ENCODE measurements at places on chromosomes 5 and 9.

GRCh38 chr5:62306323-62306895 is 403 bp downstream of the KIF2A start:
- peak; percentile 36 for DNase-seq

- no peak for DNase-seq
Measured at GRCh38 chr5:33309068-33309467, 131.7 kb upstream of the TARS1 start.

- DNase-seq = no peak
Measured at GRCh38 chr9:117245175-117245829, 169.6 kb downstream of the ASTN2 start.

DNA sequence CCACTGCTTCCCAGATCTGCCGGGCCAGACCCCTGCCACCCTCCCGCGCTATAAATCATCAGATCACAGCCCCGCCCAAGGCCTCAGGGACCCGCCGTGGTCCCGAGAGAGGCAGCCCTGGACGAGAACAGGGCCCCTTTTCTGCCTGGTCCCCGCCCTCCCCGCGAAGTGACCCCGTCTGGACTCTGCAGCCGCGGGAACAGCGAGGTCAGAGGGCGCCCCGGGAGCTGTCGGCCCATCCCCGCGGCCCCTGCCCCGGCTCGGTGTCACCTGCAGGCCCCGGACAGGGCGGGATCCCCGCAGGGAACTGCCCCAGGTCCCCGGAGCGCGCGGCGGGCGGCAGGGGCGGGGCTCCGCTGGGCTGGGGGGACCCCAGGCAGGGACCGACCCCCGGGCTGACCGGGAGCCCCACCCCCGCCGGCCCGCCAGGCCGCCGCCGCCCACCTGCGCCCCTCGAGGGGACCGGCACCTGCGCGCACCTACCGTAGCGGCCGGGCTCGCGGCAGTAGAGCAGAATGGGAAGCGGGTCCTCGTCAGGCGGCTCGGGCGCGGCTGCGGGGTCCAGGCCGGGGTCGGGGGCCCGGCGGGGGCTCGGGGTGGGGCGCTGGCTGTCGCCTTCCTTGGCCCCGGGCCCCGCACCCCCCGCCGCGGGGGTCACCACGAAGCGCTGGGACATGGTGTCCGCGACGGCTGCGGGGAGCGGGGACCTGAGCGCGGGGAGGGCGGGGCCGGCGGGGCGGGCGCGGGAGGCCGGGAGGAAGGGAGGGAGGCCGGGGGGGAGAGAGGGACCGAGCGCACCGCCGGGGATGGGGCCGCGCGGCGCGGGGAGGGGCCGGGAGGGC is 43.5 kb upstream of the SLC12A7 start:
- DNase-seq = no peak

DNA sequence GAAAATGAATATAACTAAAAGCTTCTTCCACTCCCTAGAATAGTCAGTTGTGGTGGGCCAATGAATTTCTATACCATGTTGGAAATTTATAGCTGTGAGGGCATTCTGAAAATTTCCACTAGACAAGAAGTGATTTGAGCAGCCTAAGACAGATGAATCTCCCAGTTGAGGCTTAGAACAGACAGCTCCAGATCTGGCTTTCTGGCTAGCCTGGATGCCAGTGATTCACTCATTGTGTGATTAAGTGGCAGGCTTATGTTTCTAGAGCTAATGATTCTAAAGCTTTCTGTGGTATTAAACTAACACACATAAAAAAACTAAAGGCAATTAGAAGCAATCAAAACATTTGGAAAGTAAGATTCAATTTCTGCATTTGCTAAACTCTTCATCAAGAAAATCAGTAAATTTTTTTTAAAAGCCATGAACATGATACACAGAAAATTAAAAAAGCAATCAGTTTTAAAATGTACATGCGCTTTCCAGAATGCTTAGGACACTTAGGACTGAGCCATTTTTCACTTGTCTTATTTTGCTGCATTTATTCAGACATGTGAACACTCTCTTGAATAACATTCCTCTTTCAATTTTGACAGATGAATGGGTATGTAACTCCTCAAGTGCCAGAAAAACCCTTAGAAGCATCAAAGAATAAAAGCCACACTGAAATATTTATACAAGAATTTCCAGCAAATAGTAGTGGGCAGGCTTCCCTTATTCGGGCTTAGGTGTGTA is 100.5 kb upstream of the GNAQ start:
- no peak for DNase-seq

DNA sequence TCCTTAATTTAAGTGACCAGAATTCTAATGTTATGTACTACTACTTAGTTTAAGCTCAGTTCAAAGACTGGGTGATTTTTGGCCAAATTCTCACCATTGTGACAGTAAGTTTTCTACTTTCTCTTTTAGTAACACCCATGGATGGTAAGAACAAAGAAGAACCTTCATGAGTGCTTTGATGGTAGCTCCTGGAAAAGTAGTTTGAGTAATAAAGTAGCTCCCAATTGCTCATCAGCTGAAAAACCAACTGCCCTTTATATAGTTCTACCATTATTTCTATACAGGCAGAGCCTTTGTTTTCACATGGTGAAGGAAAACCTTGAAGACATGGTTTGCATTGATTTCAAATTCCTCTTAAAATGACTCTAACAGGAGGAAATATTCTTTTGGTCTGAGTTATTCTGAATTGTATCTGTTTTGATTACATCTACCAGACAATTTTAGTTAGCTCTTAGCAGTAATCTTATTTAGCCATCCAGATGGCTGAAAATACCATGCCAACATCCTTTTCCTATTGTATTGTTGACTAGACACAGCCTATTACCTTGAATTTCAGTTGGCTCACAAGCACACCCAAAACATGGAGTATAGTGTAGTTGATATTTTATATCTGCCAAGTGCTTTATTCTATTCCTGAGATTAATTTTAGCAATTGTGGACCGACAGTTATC is 23.7 kb upstream of the STARD4 start:
- no peak for DNase-seq

GRCh38 chr5:16135003-16135402 is 44.6 kb downstream of the MARCHF11 start:
- peak; percentile 86 for DNase-seq

GRCh38 chr5:34563931-34564709 is 92.0 kb upstream of the RAI14 start:
- DNase-seq = no peak

DNA sequence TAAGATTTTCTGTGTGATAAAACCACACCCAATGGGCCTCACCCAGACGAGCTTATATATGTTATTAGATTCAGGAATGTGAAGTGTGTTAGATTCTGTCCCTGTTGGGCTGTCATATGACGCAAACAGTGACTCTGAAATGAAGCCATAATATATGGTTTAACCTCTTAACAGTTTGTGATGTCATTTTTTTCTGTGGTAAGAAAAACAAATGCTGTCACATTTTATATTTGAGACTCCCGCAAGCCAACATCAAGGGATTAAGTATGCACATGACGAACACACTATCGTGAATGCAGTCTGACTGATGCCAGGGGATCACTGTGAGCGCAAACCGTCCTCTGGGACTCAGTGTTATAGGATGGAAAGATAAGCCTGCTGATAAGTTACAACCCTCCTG is 321.7 kb downstream of the SH3GL2 start:
- no peak for DNase-seq

DNA sequence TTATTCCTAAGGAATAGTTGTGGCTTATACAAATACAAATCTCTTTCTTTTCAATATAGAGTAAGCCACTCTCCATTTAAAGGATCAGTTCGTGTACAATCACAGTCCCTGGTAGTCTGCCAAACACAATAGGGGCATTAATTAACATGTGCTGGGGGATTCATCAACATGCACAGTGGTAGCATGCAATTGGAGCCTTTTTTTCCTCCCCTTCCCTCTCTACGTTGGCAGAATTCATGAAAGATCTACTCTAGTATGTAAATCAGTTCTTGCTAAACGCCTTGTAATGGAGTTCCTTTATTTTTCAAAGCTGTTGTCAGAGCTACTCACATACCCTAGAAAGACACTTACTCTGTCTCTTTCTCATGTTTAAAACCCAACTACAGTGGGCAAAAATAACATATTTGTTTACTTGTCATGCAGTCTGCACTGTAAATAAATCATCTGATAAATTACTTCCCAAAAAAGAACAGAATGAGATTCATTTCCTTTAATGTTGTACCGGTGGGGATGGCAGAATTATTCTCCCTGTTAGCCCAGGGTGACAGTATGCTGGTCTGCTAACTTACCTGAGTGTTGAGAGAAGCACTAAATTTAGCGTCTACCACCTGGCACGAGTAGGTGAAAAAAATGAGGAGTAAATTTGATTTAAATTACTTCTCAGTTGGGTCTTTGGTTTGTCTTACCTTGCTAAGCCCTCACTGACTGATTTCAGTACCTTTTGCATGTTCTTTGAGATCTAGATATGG is 341.5 kb upstream of the CCNH start:
- DNase-seq = no peak

DNA sequence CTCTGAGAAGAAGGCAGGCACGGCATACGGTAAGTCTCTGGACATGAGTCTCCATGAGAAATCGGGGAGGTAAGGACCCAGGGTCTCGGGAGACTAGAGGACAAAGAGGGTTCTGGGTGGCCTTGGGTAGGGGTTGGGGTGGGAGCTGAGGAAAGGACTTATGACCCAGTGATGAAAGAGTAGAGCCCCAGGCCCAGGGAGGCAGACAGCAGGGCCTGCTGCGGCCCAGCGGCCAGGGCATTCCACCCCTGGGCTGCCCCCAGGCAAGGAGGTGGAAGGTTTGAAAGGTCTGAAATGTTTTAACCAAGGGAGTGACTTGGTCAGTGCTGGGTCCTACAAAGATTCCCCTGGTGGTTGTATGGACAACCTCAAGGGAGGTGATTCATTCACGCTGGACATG is 89.1 kb downstream of the CRB2 start:
- no peak for DNase-seq

DNA sequence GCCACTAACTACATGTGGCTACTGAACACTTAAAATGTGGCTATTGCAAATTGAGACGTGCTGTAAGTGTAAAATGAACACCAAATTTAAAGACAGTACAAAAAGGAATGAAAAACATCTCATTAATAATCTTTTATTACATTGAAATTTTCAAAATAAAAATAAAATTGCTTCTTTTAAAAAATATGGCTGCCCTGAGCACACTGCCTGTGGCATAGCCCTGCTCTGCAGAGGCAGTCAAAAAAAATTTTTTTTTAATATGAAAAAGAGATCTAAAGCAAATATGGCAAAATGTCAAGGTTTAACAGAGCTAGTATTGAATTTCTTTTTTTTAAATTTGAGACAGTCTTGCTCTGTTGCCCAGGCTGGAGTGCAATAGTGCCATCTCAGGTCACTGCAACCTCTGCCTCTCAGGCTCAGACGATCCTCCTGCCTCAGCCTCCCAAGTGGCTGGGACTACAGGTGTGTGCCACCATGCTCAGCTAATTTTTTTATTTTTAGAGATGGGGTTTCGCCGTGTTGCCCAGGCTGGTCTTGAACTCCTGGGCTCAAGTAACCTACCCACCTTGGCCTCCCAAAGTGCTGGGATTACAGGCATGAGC is 25.6 kb downstream of the CARNMT1 start:
- DNase-seq = no peak

- no peak for DNase-seq
Measured at GRCh38 chr5:122190156-122190555, 60.8 kb downstream of the ZNF474 start.

- DNase-seq = no peak
Measured at GRCh38 chr9:104177676-104178075, 83.6 kb downstream of the SMC2 start.

- DNase-seq = no peak
Measured at GRCh38 chr9:38756702-38757101, 36.8 kb upstream of the FAM240B start.
